GM12891 (cell line): ENCODE measurements at places on chromosomes 7 and 10.

DNA sequence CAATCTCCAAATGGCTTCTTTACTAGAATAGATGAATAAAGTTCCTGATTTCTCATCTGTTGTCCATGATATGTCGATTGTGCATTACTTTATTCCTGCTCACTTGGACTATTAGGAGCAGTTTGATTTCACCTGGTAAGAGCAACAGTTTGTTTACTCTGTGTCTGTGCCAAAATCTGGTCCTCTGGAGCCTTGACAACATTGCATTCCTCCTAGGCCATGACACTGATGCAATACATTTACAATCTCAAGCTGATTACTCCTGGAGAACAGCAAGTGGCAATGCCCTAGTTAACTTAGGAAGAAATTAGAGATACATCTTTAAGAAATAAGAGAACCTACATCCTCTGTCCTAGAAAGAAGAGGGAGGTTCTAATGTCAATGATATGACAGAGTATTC lies 71.8 kb downstream of the SGCE start:
- no peak for DNase-seq

DNA sequence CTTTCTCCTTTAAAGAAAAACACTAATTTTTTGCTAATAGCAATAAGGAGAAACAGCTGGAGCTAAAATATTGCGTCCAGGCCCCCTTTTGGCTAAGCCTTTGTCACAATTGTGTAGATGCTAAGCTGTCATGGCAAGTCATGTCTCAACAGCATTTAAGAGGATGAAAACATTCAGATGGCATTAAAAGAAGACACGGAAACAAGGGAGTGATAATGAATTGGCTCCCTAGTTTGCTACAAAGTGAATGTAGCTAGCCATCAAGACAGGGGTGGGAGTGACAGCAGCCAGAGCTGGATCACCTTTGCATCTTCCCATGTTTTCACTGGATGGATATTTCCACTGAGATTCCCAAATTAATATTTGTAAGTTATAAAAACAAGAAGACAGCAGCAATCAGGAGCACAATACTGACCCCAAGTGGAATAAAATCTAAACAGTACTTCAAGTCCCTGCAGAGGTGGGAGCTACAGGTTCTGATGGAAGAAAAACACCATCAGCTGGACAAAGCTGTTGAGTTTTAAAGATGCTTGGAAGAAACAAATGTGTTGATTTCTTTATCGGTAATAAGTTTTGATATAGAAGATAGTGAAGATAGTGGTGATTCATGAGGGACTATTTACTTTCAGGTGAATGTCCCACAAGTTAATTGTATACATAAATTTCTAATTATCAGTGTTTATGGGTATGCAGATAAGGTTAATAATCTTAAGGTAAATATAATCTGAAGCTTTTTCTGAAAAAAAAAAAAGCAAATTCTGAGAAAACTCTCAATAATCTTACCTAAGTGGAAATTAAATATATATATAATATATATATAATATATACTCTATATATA lies 129.4 kb downstream of the SLC16A9 start:
- DNase-seq = no peak

- DNase-seq = no peak
Measured at GRCh38 chr7:35828817-35829216, 28.0 kb downstream of the SEPTIN7 start.

DNA sequence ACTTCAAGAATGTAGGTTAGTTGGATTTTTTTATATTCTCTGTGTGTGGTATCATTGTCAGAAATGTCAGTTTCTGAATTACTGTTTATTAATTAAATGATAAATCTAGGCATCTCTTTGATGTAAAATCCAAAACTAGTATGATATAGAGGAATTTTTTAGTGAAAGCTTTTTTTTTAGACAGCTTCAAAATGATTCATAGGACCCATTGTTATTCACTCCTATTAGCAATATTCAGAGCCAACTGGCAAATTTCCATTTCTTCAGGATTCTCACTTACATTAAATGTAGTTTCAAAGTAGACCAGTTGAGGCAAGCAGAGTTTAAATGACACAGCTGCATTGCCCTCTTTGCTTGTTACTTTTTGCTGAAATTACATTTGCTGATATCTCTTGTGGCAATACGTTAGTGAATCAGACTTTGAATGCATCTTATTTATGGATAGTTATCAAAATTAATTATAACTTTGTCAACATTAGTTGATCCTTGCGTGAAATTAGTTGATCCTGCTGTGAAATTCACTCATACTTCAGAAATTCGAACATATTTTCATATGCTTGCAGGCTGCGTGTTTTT lies 20.3 kb downstream of the ZNF277 start:
- DNase-seq = no peak

GRCh38 chr10:118594392-118595063 lies 920 bp downstream of the PRLHR start:
- DNase-seq = no peak

GRCh38 chr10:97065128-97065527 lies 120.6 kb downstream of the SLIT1 start:
- no peak for DNase-seq

DNA sequence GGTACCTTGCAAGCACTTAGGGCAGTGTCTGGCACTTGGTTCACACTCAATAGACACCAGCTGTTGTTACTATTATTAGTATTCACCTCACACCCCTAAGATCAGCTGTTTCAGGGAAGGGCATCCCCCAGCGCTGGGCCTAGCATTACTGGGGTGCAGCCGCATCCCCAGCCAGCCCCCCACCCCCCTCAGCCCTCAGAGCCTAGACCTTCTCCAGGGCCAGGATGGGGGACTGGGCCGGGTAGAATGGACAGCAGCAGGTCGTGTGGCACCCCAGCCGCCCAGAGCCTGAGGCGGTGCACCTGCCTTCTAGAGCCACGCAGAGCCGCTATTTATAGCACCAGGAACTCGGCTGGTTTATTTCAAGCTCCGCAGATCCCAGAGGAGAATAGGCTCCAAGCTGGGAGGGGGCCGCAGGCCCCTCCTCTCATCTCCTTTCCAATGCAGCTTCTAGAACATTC lies 60.5 kb downstream of the GTF2IRD1 start:
- DNase-seq = no peak

GRCh38 chr10:77591238-77591880 lies 46.2 kb downstream of the KCNMA1 start:
- no peak for DNase-seq

DNA sequence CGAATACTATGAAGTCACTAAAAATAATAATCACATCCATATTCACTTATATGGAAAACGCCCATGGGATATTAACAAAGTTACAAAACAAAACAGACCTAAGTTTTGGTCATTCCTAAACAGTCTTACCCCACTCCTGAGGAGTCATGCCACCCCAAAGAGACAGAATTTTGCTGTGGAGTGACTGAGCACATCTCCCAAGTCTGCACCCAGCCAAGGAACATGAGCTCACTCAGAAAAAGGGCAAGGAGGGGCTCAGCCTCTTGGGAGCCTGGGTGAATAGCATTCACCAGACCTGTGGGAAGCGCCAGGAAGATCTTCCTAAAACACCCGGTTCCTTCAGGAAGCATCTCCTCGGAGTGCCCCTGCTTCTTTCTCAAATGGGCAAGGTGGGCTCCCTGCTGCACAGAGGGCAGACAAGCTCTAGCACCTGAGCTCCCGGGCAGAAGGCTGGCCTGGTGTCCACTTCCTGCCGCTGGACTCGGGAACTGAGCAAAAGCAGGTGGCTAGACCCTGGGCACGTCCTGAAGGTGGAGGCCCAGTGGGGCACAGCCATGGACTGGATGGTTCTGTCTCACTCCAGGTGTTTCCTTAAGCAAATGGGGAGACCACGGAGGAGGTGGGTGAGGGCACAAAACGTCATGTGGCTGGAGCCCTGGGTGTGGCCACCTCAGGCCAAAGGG lies 31.0 kb downstream of the TNS3 start:
- DNase-seq = no peak

DNA sequence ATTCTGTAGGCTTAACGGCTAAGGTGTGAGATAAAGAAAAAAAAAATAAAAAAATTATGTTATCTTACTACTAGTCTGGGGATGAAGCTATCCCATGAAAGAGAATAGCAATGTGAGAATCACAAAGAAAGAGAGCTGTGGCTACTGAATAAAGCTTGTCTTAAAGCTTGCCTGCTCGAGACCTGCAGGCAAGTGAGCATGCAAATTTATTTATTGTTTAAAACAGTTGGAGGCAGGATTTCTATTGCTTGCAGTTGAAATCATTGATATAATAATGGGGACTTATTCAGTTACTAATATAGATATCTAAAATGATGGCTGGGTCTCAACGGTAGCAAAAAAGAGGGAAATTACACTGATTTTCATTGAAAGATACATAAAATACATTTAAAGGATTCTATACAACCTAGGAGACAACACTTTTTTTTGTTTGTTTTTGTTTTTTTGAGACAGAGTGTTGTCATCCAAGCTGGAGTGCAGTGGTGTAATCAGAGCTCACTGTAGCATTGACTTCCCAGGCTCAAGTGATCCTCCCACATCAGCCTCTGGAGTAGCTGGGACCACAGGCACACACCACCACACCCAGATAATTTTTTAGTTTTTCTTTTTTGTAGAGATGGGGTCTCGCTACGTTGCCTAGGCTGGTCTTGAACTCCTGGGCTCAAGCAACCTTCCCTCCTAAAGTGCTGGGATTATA lies 144.5 kb upstream of the FEZF1 start:
- no peak for DNase-seq

DNA sequence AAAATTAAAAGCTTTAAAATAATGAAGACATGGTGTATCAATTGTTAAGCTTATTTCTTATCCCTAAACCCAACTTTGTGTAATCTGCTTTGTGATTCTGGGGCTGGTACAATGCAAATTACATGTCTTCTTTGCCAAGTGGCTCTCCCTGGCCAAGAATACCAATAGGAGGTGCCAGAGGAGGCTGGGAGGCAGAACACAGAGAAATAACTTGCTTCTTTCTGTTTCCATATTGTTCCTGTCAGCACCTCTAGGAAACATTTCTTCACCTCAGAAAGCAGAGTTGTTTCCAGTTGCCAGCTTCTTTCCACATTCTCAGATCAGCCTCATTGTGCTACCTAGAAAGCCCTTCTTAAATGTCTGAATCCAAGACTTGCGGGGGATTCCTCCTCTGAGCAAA lies 174.4 kb downstream of the MDFIC start:
- no peak for DNase-seq

DNA sequence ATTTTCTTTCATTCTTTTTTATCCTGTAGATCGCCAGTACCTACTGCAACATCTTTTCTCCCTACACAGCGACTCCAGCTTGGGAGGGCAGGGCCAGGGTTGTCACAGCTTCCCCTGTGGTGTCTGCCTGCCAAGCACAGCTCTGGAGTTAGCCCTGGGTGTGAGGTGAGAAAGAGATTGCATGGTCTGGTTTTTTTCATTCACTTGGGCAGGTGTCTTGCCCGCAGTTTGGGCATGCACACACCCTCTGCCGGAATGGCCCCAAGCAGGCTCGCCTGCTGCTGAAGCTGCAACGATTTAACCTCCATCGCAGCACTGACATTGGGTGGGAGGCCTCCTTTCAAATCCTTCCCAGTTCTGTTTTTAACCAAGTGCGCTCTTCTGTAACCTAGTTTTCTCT lies 132.8 kb downstream of the WNT2 start:
- DNase-seq = no peak
